ENCODE measurements at places on chromosomes 11 and 22.

DNA sequence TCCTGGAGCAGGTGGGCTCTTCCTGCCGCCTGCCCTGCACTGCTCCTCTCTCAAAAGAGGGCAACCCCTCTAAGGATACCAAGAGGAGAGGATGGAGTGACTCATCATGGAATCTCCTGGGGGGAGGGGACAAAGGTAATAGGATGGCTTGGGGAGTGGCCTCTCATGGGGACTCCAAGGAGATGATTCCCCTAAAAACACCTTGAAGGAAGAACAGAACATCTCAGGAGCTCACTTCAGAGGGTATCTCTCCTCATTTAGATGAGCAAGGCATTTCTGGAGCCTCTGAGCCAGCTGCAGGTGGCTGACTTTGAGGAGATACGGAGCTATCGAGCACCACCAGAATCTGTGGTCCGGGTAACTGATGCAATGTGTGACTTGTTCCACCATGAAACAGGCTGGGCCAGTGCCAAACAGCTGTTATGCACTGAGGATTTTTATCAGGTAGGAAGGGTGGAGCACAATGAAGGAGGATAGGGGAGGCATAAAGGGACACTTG, 40.2 kb downstream of the RRP8 start:
- DNase-seq, result no peak

DNA sequence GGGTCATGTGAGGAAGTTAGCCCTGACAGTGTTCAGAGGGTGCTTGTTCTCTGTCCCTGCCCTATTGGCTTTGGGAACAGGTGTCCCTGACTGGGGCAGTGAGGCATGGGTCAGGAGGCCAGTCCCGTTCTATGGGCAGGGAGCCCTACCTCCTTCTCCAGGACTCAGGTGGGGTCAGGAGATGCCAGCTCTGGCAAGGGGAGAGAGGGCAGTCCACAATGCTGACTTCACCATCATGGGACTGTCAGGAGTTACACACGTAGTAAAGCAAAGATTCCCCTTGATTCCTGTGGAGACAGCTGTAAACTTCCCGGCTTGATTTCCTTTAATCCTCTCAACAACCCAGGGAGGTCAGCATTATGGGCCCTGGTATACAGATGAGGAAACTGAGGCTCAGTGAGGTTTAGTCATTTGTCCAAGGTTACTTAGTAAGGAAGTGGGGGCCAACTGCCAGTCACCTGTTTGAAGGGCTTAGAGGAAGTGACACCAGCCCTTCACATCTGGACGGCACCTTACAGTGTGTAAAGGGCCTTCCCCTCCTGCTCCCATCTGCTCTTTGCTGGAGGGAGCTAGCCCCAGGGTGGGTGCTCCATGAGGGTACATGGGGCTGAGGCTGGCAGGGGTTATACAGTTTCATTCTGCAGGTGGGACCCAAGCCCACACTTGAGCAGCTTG, 11.9 kb downstream of the MICALL1 start:
- no peak for DNase-seq

DNA sequence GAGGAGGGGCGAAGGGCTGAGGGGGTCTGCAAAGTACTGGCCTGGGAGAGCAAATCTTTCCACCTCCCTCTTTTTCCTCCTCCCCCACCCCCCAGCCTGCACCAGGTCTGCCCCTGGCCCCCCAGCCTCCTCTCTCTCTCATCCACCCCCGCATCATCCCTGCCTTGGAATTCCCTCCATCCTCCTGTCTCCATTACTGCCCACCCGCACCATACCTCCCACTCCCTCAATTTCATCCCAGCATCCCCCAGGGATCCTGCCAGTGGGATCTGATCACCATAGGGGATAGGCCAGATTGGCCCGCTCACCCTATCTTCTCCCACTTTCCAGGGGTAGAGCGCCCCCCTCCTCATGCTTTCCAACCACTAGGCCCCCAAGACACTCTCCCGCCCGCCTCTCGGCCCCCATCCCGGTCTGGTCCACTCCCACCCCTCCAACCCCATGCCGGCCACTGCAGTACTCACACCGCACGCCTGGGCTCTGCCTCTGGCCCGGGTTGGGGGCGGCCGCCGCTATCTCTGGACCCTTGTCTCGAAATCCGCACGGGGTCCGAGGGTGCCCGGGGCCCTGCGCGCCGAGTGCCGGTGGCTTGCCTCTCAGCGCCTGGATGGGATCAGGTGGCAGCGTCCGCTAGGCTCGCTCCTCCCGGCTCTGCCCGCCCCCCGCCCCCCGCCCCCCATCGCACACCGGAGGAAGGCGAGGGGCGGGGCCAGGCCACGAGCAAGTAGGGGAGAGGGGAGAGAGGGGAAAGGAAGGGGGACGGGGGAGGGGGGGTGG, at the start of gene GAL3ST3:
TSS of gene GAL3ST3 (minus strand) at position 615 of the 777 bp plus-strand sequence. CDS start 3,746 bp downstream, outside the sequence.
- DNase-seq, result no peak

DNA sequence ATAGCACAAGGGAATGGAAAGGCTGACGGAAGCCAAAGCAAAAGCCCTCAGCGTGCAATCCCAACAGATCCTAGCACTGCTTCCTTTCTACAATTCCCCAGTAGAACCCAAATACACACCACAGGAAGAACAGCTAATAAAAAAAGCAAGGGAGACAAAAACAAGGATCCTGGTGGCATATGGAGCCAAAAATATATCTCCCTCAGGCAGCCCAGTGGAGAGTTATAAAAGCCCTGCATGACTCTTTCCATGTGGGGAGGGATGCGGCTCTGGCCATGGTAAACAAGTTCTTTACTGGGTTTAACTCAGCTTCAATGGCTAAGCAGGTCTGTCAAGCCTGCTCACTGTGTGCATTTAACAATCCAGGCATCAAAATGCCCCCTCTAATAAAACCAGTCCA, 88.1 kb downstream of the PIWIL4 start:
- DNase-seq, result no peak

- DNase-seq, result no peak
Observed at GRCh38 chr11:104327861-104328511, 164.0 kb upstream of the PDGFD start.

- no peak for DNase-seq
Observed at GRCh38 chr11:17743808-17744119, 9.2 kb downstream of the KCNC1 start.

DNA sequence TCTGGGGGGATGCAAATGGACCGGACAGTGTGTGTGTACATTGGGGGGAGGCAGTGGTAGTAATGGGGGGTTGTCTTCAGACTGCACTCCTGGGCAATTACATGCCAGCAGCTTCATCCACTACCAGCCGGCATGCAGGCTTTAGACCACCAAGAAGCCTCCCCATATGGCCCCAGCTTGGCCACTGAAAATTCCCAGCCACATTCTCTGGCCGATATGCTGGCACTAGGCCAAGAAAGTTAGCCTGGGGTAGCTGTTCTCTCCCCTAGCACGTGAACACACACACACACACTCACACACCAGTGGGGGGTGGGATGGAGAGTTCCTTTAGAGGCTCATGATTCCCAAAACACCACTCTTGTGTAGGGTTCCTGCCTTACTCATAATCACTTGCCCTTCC, 3.6 kb upstream of the ROBO3 start:
- no peak for DNase-seq

- DNase-seq, result no peak
Observed at GRCh38 chr11:70226967-70227366, 23.9 kb downstream of the FADD start.

DNA sequence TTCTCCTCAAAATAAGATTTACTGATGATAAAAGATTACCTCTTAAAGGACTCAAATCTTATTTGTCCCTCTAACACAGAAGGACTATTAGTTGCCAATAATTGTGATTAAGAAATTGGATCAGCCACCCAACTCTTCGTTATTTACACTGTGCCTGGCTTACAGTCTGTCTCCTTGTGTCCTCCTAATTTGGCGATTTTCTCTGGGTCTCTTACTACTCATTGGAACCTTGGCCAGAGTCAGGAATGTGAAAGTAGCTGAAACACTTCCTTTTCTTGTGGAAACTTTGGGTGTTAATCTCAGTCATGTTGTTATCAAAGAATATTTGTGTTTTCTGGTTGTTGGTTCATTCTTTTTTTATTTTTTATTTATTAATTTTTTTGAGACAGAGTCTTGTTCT, 83.2 kb downstream of the TEAD1 start:
- no peak for DNase-seq

DNA sequence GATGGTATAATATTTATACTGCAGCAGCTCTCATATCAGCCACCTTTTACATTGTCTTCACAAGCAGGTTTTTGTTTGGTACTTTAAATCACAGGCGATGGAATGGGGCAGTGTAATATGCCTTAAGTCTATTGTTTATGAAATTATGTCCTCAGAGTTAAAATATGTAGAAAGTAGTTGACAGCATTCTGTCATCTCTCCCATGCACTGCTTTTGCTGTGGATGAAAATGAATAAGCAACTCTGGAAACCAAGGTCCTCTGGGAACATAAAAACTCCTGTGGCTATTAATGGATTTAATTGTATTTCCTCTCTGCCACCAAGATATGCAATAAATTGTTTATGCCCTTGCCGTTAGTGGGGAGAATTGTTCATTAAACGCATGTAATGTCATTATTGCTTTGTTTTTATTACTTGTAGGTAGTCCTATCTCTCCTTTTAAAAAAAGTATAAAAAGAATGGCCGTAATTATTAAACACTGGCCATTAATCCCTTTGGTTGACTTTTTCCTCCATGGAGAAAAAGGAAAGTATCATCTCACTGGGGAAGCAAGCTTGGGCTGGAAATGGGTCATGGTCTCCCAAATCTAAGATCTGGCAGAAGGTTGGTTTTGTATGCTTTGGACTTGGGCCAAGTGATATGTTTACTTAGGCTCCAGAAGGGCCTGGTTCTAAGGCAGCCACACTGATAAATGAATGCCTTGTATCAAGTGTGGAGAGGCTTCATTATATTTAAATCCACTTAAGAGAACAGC, 13.1 kb downstream of the PACS1 start:
- DNase-seq, result no peak

DNA sequence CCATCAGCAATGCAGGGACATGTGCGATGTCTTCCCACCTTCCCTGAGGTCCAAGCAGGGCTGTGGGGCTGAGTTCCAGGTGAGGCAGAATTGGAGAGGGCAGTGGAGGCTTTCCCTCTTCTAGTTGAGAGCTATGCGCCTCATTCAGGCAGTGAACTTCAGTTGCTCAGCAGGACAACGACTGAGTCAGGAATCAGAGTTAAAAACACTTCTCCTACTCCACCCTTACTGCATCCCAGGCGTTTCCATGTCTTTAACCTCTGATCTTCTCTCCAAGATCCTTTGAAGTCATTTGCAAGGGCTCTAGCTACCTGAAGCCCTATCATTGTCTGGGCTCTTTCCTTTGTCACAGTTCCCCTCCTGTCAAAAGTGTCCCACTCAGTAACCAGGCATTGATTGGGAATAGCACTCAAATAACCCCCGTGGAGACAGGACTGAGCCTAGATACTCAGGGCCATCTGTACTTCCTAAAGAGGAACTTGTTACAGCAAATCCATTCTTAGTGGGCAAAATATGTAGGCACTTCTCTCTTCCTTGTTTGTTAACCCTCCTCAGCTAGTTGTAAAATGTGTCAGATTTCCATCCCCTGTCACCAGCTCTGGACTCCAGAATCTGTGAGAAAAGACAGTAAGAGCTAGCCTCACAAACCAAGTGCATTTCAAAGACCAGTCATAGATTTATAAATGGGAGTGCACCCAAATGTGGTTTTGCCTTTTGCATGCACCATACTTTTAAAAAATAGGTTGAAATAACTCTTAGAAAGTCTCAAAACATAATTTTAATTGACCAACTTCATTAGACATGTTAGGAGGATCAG, 72.5 kb upstream of the MYO18B start:
- no peak for DNase-seq

GRCh38 chr11:20672575-20672974, 3.2 kb downstream of the NELL1 start:
- no peak for DNase-seq

GRCh38 chr11:107050121-107050520, 31.8 kb upstream of the GUCY1A2 start:
- DNase-seq, result no peak

- DNase-seq, result no peak
Observed at GRCh38 chr11:118706546-118706825, 27.0 kb upstream of the TREH start.

All from cortex of kidney (tissue), 1 donor.